ENCODE measurements at places on chromosomes 7 and 10.

GRCh38 chr10:103204353-103205255, 11.5 kb upstream of the NT5C2 start:
- no peak for DNase-seq

GRCh38 chr7:8205537-8205936, 56.4 kb downstream of the ICA1 start:
- no peak for DNase-seq

GRCh38 chr7:80869106-80869784, 49.6 kb downstream of the SEMA3C start:
- DNase-seq = no peak

DNA sequence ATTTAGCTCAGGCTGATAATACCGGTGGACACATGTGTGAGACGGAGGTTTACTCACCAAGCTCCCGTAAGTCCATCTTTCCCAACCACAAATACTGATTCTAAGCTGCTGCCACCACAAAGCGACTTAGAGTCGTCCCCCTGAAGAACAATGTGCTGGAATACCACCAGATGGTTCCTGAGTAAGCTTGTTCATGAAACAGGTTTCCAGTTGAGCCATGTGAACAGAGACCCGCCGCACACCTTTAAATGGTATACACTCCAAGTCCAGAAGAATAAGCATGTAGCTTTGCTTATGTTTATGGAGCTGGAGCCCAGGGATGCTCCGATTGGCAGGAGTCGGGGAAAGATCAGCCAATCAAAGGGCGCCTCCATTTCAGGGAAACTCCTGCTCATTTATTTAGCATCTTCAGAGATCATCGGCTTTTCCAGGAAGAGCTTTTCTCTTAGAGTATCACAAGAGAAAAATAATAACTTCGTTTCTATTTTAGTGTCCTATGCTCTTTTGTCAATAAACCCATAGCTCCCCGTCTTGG, 261.6 kb upstream of the AOAH start:
- DNase-seq = no peak

DNA sequence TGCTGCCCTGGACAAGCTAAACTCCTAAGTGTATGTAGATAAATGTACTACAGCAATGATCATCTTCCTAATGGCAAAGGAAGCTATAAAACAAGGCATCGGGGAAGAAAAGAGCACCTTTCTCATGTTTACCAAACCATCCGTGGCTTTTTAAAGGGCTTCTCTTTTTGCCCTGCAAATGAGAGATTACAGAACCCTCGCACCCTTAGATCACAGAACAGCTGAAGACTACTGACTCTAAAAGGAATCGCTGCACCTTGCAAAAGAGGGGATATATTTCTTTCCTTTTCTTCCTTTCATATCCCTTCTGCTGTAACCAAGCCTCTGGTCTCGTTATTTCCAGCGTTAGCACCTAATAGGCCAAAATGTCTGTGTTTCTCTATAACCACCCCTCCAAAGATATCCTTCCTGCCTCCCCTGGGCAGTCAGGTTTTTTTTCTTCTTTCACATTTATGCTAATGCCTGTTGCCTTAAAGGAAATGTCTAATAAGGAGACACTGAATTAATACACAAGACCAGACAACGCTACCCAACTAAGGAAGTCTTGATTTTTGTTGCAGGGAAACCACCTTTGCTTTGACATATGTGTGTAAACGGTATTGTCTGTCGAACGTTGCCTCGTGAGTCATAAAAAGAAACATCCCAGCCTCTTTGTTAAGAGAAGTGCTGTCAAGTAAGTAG, 10.5 kb downstream of the ST8SIA6 start:
- no peak for DNase-seq

DNA sequence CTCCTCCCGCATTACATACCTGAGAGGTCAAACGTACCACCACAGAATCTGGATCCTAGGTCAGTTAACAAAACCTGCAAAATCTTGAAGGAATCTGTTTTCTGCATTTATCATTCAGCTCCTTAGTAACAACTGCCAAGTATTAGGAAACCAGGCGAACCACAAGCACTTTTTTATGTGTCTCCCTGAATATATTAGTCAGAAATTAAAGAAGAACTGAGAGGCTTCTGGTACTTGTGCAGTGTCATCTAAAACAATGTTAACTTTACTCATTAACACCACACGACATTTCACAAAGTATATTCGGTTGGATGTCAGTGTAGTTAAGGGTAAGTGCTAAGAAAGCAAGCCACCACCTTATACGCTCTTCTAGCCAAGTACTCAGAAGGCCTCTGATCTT, 2.5 kb downstream of the CCDC6 start:
- DNase-seq = no peak

- DNase-seq = no peak
Observed at GRCh38 chr10:49616421-49617101, 2.7 kb downstream of the CHAT start.

GRCh38 chr10:94006591-94007550, 13.1 kb downstream of the PLCE1 start:
- no peak for DNase-seq

- DNase-seq = no peak
Observed at GRCh38 chr7:130430841-130431666, 9.8 kb downstream of the CEP41 start.

GRCh38 chr10:95201736-95202135, 7.7 kb downstream of the ACSM6 start:
- DNase-seq = no peak

DNA sequence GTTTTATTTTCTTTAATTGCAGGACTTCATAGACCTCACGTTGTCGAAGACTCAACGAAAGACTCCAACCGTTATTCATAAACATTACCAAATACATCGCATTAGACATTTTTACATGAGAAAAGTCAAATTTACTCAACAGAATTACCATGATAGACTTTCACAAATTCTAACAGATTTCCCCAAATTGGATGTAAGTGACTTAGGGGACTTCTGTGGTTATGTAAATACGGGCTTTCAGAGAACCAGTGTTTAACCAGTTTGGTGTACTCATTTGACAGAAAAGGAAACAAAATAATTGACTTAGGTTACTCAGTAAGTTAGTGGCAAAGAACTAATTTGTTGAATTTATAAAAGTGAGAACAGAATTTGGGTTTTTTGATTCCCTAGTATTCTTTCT, 4.2 kb downstream of the GTPBP4 start:
- DNase-seq = no peak

GRCh38 chr7:3272691-3273141, 28.3 kb upstream of the SDK1 start:
- no peak for DNase-seq

- no peak for DNase-seq
Observed at GRCh38 chr7:28732071-28732869, 225.9 kb downstream of the TRIL start.

DNA sequence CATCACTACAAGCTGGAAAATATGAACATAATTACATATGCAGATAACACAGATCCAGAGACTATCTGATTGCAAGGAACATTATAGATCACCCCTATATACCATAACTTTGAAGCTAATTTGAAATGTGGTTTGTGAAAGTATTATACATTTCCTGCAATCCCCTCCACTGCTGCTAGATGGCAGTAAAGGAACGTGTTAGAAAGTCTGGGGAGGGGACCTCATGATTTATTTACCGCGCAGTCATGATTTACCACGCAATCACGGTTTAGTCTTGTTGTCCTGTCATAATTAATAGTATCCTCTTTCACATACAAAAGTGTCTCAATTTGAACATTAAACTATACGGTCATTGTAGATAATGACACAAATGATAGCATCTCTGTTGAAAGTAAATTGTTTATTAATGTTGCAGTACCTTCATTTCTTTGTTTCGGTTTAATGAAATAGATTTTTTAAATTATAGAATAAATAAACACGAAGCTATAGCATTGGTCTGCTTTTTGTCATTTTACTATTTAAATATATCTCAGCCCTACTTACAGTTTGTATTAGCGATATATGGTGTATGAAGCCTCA, 145.3 kb upstream of the PRSS1 start:
- peak; percentile 60 for DNase-seq

GRCh38 chr10:116105264-116105663, 167.7 kb downstream of the GFRA1 start:
- DNase-seq = no peak

- no peak for DNase-seq
Observed at GRCh38 chr7:81370822-81371221, 399.0 kb downstream of the HGF start.

DNA sequence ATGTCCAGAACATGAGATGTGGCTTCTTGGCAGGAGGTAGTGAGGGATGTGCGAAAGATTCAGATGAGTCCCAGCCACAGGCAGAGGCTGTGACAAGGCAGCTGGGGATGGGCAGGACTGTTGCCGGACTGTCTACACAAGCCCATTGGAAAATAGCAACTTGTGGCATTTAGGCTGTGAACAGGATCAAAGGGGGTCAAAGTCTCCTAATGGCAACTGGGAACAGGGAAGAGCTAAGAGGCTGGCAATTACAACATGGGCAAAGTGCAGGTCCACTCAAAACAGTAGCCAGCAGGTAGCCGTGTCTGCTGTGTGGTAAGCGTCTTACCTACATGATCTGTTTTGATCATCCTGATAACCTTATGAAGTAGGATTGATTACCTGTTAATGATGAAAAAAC, 254.2 kb upstream of the ZNF32 start:
- DNase-seq = no peak

DNA sequence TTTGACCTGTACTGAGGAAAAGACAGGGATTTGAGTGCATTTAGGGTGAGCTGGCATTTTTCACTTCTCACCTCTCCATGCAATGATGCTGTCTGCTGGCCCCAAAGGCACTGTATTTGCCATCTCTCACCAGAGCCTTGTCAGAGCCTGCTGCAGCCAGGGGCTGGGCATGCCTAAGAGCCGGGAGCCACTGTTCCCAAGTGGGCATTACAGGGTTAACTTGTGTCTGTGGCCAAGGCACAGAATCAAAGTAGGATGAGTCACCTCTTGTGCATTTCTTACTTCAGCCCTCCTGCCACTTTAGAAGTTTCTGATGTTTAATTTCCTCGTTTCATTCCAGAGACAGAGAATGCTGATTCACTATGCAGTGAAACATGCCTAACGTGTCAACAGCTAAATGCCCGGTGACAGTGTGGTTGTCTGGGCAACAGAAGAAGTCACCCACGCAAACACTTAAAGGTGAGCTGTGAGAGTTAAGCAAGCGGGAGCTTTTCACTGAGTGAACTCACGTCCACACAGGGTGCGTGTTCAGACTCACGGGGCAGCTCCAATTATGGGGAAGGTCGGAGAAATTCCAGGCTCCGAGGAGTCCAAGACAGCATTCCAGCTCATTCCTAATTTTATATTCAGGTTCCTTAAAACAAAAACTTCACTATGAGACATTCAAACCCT, 57.1 kb upstream of the IGFBP3 start:
- DNase-seq = no peak

- no peak for DNase-seq
Observed at GRCh38 chr7:60706-61105, 131.7 kb upstream of the FAM20C start.

- no peak for DNase-seq
Observed at GRCh38 chr7:91504919-91505318, 240.7 kb downstream of the FZD1 start.

GRCh38 chr7:46522354-46522906, 601.4 kb upstream of the IGFBP3 start:
- no peak for DNase-seq

GRCh38 chr7:128792471-128793180, 858 bp downstream of the CCDC136 start:
- no peak for DNase-seq

DNA sequence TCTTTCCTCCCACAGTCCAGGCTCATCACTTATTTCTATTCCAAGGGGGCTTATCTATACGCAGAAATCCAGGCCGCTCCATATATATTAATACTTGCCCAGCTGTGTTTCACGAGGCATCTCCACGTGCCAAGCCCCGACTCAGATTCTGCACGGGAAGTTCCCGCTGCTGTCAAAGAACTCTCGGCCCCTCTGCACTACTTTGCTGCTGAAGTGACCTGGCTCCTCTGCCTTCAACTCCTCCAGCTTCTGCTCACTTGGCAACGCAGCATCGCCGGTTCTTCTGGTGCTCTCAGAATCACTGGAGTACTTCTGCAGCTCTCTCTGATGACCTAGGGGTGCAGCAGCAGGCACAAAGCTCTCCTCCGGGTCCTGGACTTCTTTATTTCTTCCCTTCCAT, 9.7 kb upstream of the CHST12 start:
- no peak for DNase-seq

DNA sequence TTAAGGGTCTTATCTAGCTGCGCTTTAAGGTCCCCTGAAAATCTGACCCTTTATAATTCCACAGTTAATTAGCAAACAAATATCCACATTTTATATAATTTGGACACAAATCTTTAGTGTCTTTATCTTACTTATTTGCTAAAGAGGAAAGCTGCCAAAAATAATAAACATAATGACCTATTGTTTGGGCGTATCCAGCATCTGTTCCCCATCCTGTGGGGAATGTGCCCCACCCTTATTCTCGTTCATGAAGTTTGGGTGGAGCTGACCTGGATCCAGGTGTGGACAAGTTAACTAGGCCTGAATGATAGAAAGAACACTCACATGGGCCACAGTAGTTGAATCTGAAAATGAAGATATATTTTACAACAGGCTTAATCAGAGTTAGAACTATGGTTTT, 218.3 kb downstream of the CRPPA start:
- DNase-seq = no peak

DNA sequence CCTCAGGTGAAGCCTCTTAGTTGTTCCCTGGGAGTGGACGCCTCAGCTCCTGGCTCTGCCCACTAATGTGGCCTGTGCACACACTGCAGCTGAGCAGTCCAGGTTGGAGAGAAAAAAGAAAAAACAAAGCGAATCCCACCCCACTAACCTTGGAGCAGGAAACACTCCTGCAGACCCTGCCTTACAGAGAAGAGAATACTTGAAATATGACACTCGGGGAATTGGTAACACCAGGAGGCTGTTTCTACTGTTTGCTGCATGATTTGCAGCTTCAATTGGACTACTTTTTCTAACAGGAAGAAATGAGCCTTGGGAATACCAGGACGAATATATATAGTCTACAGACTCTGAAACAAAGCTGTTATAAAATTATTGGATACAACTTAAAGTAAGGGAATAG, 22.2 kb downstream of the CDHR3 start:
- no peak for DNase-seq
